ENCODE measurements at places on chromosomes 7 and 10.
A peak's percentile ranks its signal among the peaks of the same experiment; 100 is the strongest.

DNA sequence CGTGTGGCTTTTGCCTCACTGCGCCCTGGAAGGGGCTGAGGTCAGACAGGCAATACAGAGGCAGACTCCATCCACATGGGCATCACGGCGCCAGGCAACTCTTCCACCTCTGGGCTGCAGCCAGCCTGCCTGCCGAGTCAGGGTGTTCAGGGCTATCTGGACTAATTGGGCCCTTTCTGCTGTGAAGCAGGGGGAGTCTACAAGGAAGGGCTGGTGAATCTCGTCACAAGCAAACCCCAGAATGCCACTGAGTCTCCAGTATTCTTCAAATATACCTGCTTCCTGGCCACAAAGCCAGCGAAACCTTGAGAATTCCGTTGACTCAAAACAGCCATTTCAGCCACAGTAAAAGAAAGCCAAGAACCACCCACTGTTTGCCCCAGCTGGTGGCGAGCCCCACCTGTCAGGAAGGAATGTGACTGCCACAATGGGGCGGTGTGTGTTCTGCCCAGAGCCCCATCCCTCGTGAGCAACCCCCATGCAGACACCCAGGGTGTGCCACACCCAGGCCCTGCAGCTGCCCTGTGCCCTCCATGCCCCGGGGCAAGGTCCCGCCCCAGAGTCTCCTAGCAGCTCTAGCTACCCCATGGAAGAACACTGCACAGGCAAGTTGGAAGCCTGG lies 117.3 kb downstream of the FAM53B start:
- DNase-seq: no peak

- no peak for DNase-seq
Measured at GRCh38 chr7:24213311-24213710, 70.7 kb upstream of the NPY start.

GRCh38 chr7:148419856-148420832 lies 170.4 kb upstream of the C7orf33 start:
- DNase-seq: no peak

- no peak for DNase-seq
Measured at GRCh38 chr7:2109251-2109872, 123.4 kb downstream of the MAD1L1 start.

DNA sequence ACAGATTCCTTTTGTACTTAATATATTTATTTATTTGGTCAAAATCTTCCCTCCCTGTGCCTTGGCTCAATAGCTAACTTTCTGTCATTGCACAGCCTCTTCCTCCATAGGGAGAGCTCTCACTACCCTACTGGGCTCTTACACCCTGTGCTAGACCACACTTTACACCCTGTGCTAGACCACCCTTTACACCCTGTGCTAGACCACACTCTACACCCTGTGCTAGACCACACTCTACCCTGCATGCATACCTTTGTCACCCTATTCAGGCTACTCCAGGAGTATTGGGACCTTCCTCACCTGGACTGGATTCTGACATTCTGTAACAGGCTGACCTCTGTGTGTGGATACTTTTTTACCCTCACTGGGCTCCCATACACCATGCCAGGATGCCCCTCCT lies 298.5 kb upstream of the TPK1 start:
- DNase-seq: no peak

- DNase-seq: no peak
Measured at GRCh38 chr7:134452419-134452838, 6.5 kb downstream of the AKR1B1 start.

DNA sequence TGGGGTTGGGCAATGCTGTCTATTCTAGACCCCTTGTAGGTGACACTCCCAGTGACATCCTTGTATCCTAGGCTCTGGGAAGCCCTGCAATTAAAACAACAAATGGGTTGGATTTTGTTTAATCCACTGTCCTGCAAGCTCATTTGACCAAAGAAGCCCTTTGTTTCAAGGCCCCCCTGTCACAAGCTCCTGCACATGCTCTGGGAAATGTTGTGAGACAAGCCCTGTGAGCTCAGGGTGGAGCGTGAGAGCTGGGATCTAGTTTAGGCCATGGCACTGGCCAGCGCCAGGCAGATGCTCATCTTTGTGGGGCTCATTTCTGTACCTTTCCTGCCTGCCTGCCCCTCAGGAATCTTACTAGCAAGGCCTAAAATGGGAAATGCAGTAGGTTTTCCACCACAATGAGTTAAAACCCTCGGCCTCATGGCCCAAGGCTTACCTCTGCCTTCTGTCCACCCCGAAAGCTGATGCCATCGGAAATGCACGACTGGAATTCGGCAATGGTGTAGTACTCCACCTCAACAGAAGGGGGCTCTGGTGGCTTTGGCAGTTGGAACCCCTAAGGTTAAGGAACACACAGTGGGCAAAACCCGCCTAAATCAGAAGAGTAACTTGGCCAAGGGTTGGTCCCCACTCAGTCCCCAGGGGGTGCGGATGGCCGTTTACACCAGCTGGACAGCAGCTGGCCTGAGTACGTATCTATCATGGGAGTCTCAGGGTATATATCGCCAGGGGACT lies 112.0 kb downstream of the NEURL1 start:
- DNase-seq: peak; percentile 56

DNA sequence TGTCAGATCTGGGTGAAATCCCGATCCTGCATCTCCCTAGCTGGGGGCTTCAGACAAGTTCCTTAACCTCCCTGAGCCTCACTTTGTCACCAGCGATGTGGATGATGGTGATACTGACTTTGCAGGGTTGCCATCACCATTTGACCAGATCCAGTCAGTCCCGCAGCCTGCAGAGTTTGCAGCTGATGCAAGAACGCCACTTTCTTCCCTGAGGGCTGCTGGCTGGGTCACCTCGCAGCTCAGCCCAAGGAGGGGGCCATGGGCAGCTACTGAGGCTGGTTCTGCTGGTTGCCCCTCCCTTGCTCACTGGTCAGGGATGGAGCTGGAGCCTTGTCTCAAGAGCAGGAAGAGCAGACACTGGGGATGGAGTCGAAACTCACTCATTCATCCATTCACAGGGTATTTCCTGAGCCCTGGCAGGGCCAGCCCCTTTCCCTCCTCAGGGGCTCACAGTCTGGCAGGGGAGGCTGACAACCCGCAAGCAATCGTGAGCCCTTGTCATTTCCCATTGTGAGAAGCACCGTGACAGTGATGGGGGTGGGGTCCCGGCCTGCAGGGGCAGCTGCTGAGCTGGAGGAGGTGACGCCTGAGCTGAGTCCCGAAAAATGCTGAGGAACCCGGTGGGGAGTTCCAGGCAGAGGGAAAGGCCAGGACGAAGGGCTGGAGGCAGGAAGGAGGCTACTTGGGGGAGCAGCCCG lies 111.1 kb upstream of the TCF7L2 start:
- no peak for DNase-seq

DNA sequence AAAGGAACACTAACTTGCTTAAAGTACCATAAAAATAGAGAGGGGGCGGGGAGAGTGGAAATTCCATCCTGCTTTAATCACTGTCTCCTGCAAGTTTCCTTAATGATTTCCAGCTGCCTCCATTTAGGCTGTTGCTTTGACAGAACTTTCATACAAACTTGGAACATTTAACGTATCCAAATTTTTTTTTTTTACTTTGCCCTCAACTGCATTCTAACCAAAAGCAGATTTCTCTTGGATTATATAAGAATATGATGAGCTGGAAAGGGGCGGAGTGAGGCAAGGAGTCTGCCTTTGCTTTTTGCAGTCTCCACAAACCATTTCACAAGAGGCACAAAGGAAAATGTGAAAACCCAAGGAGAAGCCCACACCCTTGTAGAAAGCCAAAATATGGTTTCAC lies 46.6 kb upstream of the COL1A2 start:
- DNase-seq: peak; percentile 99

DNA sequence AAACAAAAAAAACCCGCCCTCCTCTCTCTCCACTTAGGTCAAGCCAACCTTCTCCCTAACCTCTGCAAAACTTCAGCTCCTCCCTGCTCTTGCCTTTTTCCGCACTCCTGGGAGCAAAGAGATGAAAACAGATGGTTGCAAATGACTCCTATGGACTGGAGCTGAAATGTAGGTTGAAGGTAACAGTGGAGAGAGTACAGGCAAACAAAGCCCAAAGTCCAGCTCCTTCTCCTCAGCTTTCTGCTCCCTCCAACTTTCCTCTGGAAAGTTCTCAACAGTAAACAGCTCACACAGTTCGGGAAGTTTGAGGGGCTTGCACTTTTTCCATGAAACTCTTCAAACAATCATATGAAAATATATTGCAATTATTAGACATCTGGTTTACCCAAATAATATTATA lies 90.3 kb downstream of the SLC37A3 start:
- no peak for DNase-seq

DNA sequence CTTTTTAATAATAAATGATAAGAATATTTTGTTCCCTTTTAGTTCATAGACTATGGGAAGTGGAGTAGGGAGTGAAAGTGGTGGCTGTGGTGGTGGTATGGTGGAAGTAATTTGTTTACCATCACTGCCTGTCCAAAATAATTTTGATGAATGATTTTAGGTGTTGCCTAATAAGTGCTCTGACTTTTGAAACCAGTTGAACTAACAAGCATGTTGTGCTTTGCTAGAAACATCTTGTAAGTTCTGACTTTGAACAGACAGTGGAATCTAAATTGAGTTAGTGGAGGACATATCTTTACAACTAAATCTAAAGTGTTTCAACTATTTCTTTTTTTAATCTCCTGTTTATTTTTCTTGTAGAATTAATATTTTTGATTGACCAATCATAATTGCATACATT lies 49.7 kb downstream of the ZEB1 start:
- no peak for DNase-seq

DNA sequence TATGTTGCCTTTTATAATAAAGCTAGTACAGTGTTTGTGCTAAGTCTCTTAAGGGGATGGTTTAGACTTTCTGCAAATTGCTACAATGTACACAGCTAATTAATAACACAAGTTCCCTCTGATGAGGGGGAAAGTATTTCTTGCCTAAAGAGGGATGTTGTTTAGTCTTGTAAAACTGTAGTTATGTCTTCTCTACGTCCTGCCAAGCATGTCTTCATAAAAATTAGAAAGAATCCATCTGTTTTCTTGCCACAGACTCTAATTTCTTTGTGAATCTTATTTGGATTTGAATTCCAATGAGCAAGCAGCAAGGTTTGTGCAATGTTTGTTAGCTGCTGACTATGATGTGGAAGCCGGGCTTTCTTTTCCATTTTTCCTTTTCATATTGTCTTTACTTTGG lies 28.2 kb downstream of the ADARB2 start:
- no peak for DNase-seq

GRCh38 chr7:134562136-134562535 lies 13.2 kb downstream of the AKR1B15 start:
- DNase-seq: peak; percentile 92

DNA sequence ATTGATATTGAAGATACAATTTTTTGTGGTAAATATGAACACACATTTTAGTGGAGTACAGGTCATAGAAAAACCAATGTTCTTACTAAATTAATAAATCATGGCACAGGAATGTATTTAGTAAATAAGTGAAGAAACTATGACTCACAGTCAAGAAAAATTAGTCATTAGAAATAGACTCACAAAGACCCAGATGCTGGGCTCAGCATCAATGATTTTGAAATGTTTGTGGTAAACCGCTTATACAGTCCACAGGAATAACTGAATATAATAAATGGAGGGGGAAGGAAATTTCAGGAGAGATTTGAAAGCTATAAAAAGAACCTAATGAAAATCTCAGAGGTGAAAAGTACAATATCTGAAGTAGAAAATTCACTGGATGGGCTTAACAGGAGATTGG lies 138.3 kb upstream of the ADCY1 start:
- peak; percentile 93 for DNase-seq

DNA sequence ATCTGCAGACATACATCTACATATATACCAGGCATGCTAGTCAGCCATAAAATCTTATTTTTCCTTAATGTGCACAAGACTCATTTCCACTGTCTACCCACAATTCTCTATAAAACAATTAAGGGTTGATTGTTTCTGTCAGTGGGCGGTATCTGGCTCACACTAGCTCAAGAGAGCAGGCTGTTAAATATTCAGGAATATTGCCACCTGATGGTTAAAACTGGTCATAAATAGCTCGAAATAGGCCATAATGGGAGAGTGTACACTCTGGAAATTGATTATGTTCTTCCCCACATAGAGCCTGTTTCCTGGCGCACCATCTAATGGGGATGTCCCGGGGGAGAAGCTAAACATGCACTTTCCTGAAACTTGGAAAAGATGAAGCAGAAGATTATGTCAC lies 620.6 kb upstream of the ANKRD30A start:
- DNase-seq: no peak

DNA sequence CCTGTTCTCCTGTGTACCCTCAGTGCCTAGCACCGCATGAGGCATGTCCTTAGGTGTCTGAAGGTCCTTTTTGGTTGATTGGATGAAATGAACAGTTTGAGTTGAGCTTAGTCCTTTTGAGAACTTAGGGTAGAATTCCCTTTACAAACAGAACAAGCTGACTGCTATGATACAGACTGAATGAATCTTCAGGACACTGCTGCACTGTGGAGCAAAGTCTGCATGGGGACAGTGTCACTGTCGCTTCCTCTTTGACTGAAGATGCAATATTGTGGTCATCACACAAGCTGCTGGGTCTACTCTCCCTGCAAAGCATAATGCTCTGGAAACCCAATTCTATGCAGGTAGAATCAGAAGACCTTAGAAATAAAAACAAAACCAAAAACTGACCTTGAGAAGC lies 8.6 kb upstream of the PLAU start:
- DNase-seq: no peak

- no peak for DNase-seq
Measured at GRCh38 chr7:159098424-159098786, 46.3 kb downstream of the VIPR2 start.

GRCh38 chr10:90857635-90858460 lies at the start of gene HTR7:
HTR7 (minus strand) TSS chr10:90858039; CDS start chr10:90857671, 368 bp downstream.
- peak; percentile 37 for DNase-seq

DNA sequence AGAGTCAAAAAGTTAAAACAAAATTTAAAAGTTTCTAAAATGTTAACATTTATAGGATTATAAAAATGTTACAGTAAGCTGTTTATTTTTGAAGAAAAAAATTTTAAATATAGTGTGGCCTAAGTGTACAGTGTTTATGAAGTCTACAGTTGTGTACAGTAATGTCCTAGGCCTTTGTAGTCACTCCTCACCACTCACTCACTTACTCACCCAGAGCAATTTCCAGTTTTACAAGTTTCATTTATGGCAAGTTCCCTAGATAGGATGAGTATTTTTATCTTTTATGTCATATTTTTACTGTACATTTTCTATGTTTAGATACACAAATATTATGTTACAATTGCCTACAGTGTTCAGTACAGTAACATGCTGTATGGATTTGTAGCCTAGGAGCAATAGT lies 419.9 kb downstream of the ARL4A start:
- no peak for DNase-seq

GRCh38 chr7:63233881-63234280 lies 764.8 kb upstream of the ZNF722 start:
- no peak for DNase-seq

- no peak for DNase-seq
Measured at GRCh38 chr10:48806342-48806741, 121.7 kb downstream of the WDFY4 start.

- DNase-seq: peak; percentile 84
Measured at GRCh38 chr7:15750727-15751126, 64.2 kb upstream of the MEOX2 start.

DNA sequence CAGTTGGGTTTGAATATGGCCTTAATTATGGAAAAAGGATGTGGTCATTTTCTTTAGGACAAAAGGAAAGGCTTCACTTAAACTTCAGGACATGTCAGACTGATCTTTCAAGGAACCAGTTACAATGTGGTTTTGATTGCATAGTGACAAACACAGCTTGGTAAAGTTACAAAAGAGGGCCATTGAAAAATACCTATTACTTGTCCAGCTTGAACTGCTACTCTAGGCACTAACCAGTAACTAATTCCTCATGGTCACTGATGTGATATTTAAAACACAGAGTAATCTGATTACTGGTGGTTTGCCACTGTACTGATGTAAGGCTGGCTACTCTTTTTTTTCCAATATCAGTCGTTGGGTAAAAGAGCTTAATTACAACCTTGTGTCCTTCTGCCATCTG lies 22.6 kb downstream of the TES start:
- peak; percentile 36 for DNase-seq
